ENCODE measurements at places on chromosomes 11 and 22. TPM values are rescaled to one million over a fixed set of nuclear protein-coding genes. Genes with fewer than 3 reads are reported as not detected.

- H3K36me3 ChIP-seq: no peaks in the 10 kb centered on the region
- no peaks in the 10 kb centered on the region for H3K27me3 ChIP-seq
- no peak overlapping the region for H3K4me3 ChIP-seq
- H3K27ac ChIP-seq: no peak overlapping the region
Observed at GRCh38 chr11:102946237-102946636, 9.3 kb downstream of the MMP13 start.

DNA sequence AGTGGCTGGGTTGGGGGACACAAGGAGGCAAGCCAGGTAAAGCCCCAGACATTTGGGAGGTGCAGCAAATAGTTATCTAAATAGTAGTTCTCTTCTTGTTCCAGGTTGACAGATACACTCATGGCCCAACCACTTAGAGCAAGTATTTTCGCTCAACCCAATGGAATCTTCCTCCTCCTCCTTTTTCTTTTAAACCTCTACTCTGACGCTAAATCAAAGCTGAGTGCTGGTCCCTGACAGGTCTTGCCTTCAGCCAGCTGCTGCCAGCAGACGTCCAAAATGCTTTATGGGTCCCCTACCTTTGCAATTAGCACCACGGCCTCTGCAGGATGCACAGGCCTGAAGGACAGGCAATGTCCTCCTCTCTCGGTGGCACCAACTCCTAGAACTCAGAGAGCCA is 558.5 kb downstream of the MIAT start:
- no peaks in the 10 kb centered on the region for H3K36me3 ChIP-seq
- no peak overlapping the region for H3K4me3 ChIP-seq
- H3K27ac ChIP-seq: no peak overlapping the region

GRCh38 chr11:33574331-33574730 is 126.3 kb downstream of the C11orf91 start:
- no peak overlapping the region for H3K4me3 ChIP-seq
- H3K36me3 ChIP-seq: no peaks in the 10 kb centered on the region
- no peak overlapping the region for H3K27ac ChIP-seq
- H3K4me1 ChIP-seq: no peaks in the 10 kb centered on the region
- no peak for DNase-seq

GRCh38 chr11:76284161-76284560 is 77.9 kb upstream of the WNT11 start:
- H3K27ac ChIP-seq: no peak overlapping the region
- H3K36me3 ChIP-seq: no peaks in the 10 kb centered on the region
- no peak overlapping the region for H3K4me3 ChIP-seq
- no peak for DNase-seq
- no peaks in the 10 kb centered on the region for H3K4me1 ChIP-seq

Gene GPR83
- total RNA-seq: 4.2 TPM

Gene PANX3
- total RNA-seq: not detected

GRCh38 chr11:20489948-20490347 is 102.4 kb downstream of the PRMT3 start:
- no peaks in the 10 kb centered on the region for H3K4me1 ChIP-seq
- no peaks in the 10 kb centered on the region for H3K36me3 ChIP-seq
- H3K27ac ChIP-seq: no peak overlapping the region
- no peak for DNase-seq
- H3K27me3 ChIP-seq: no peaks in the 10 kb centered on the region

Gene GRIA4
- not detected for total RNA-seq

Gene FJX1
- total RNA-seq: 5.9 TPM

Gene SYT8
- not detected for total RNA-seq

Gene TBX10
- total RNA-seq: not detected

DNA sequence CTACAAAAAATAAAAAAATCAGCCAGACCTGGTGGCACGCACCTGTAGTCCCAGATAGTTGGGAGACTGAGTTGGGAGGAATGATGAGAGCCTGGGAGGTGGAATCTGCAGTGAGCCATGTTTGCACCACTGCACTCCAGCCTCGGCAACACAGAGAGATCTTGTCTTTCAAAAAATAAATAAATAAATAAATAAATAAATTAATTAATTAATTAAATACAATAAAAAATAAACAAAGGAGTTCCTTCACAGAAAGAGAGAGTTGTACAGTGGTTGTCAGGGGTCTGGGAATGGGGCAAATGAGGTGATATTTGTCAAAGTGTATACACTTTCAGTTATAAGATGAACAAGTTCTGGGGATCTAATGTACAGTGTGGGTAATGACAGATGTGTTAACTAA is 49.8 kb upstream of the GAB2 start:
- no peak overlapping the region for H3K4me3 ChIP-seq
- H3K36me3 ChIP-seq: no peaks in the 10 kb centered on the region
- no peak for DNase-seq

GRCh38 chr11:119450590-119451326 is 27.8 kb upstream of the THY1 start:
- H3K27ac ChIP-seq: no peak overlapping the region
- no peaks in the 10 kb centered on the region for H3K27me3 ChIP-seq
- no peak overlapping the region for H3K4me3 ChIP-seq
- peaks cover 10% of the 10 kb centered on the region for H3K4me1 ChIP-seq

Measured in thyroid gland (tissue), 4 donors.